ENCODE measurements at places on chromosomes 7 and 10.

- no peak for DNase-seq
Observed at GRCh38 chr7:57653262-57653830, 203.4 kb downstream of the ZNF716 start.

DNA sequence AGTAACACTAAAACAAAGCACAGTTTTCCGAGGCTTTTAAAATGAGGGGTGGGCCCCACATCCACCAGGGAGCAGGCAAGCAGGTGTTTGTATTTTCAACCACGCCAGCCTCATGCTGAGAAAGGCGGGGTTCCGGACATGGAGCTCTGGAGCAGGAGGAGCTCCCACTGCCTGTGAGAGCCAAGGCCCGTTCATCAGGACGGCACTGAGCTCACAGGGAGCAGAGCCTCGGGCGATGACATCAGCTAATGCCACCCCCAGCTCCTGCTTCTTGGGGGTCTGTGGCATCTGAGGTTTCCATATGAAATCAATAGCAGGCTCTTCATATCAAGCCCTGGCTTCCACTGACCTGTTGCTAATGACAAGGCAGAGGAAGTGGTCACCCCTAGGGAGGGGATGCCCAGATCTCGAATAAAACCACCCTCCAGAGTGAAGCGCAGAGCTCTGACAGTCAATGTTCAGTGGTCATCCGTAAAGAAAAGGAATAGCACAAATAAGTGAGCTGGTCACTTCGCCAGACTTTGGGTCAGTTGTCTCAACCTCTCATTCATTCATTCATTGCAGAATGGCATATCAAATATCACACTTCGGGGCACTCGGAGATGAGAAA lies 89.1 kb downstream of the TNS3 start:
- DNase-seq, result no peak

GRCh38 chr10:93224005-93224779 lies 150.5 kb downstream of the CYP26A1 start:
- DNase-seq, result no peak

DNA sequence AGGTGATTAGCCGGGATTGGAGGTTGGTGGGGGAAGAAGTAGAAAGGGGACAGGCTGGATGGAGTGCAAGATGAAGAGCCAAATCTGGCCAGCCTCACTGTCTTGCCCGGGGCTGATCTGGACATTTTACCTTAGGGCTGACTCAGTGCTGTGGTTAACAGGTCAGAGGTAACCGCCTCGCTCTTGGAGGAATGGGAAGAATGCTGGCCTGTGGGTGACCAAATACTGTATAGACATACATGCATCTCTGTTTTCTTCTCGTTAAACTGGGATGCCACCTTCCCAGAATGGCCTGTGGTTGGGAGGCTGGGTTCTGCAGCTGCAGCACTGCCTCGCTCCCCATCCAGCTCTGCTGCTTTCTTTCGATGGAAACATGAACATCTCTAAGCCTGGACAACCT lies 120.0 kb downstream of the SEC23IP start:
- no peak for DNase-seq

- DNase-seq, result no peak
Observed at GRCh38 chr10:131933016-131933695, 32.3 kb downstream of the PPP2R2D start.

DNA sequence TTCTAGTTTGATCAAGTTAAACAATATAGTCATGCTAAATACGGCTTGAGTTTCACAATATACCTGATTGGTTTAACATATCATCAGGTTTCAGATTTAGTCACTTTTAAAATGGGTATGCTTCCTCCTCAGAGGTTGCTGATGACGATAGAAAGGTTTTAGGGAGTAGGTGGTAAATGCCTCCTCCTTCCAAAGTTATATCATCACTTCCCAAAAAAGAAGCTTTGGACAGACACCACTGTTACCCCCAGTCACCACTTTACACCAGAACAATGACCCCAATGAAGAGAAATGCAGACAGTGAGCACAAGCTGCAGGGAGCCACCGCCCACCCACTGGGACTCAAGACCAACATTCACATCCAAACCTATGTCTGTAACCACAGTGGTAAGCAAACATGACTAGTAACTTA lies 244.6 kb downstream of the SORCS1 start:
- DNase-seq, result no peak

- no peak for DNase-seq
Observed at GRCh38 chr7:147547252-147547897, 1043.2 kb upstream of the C7orf33 start.

DNA sequence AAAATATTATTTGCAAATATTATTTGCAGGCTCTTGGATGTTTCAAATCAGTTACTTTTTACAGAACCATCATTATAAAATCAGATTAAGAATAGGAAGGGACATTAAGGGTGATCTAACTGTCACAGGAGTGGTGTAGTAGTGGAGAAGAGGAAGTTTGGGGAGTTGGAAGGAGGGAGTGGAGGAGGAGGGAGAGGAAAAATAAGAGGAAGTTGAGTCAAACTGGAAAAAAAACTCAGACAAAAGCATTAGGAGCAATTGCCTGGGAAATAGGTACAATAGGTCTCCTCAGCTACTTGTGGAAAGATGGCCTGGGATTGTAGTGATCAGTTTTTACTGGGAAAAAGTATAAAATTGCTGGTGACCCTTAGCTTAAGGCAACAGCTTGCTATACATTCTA lies 77.7 kb upstream of the GPR37 start:
- no peak for DNase-seq

GRCh38 chr7:69443136-69443535 lies 155.1 kb upstream of the AUTS2 start:
- DNase-seq, result no peak

DNA sequence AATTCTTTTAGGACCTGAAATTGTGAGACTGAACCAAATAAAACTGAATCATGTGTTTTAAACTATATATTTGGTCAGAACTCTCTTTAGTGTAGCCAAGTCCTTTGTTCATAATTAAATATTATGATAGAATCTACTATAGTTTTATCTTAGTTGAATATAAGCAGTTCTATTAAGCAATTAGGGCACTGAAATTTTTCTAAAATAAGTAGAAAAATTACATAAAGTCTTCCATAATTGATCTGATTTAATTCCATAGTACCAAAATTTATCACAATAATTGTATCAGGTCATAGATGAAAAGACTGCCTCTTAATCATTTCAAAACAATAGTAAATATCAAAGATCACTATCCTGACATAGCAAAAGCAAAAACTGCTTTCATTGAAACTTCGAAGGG lies 90.1 kb upstream of the BET1 start:
- no peak for DNase-seq

DNA sequence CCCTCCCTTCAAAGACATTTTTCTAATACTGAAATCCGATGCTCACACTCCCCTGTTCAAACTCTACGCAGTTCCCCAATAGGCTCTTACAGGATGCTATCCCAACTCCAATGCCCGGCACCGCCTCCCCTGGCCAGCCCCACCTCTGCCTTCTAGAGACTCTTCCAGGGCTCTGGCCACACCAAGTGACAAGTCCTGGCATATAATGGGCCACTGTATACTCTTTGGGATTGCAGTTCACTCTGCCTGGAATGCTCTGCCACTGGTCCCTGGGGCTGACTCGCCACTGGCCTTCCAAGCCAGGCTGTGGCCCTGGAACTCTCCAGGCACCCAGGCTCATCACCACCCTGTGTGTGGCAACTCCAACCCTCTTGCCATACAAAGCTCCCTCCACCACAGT lies 3.1 kb upstream of the BRI3 start:
- DNase-seq, result no peak

DNA sequence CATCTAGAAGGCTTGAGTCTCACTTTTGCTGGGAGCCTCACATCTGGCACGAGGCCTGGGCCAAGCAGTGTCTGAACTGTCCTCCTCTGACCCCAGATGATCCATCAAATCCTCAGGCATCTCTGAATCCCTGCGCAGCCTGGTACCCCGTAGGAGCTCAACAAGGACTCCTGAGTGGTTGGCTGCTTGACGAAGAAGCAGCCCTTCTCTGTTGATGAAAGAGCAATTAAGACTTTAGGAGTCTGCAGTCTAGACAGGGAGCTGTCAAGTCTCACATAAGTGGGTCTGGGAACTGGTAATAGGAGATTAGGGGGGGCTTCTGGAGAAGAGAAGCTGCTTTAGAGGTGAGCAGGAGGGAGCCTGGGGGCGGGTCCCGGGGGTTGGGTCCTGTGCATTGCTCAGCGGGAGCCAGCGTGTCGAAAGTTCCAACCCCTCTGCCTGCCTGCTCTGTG lies 326.0 kb downstream of the RPS24 start:
- no peak for DNase-seq

DNA sequence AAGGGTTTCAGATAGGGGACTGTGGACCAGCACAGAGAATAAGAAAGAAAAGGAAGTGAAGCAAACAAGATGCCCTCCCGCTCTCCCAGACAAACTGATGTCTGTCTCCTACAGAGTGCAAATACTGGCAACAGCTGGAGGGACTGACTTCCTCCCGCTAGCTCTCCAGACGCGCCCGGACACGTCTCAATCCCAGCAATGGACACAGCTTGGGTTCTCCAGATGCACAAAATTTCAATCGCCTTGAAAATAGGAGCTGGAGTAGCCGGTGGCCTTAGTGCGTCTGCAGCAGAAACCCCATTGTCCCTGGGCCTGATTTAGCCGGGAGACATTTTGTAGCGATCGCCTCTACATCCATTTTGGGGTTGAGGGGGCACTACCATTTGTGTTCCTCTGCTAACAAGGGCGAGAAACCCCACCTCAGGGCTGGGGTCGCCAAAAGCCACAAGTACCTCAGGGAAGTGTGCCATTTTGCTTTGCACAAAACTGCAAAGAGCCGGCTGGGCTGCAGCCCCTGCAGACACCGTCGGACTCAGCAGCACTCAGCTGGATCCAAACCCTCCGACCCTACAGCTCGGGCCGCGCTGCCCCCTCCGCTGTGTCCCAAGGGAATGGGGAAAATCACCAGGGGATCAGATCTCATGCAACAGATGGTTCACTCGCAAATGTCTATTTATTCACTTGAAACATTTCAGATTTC lies 5.9 kb downstream of the CPA2 start:
- DNase-seq, result no peak

- no peak for DNase-seq
Observed at GRCh38 chr10:30782537-30783461, 153.2 kb upstream of the LYZL2 start.

- DNase-seq, result no peak
Observed at GRCh38 chr7:64653721-64654401, 12.1 kb upstream of the ZNF107 start.

DNA sequence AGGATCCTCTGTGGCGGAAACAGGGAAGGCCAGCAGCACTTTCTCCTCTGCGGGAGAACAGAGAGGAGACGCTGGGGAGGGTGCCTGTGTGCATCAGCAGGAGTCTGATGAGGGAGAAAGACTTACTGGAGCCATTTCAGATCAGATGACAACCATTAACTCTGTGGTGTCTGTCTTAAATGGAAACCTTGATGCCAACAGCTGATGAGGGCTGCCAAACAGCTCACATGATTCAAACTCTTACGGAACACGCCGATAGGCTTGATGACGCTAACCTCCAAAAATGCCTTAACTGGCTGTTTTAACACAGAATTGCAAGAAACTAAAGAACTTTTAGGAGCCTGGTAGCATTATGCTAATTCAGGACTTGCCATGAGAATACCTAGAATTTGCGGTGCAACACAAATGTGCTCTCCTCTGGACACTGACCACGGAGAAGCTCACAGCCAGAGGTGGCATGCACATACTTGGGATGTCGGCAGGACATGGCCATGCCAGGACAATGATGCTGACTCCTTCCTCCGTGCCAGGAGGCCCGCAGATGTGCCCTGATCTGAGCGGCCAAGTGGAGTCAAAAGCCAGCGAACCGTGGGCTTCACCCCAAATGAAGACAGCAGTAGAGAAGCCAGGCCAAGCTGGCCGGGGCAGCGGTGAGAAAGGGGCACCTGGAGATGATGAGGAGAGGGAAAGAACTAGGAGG lies 154.9 kb downstream of the ZMYND11 start:
- no peak for DNase-seq

DNA sequence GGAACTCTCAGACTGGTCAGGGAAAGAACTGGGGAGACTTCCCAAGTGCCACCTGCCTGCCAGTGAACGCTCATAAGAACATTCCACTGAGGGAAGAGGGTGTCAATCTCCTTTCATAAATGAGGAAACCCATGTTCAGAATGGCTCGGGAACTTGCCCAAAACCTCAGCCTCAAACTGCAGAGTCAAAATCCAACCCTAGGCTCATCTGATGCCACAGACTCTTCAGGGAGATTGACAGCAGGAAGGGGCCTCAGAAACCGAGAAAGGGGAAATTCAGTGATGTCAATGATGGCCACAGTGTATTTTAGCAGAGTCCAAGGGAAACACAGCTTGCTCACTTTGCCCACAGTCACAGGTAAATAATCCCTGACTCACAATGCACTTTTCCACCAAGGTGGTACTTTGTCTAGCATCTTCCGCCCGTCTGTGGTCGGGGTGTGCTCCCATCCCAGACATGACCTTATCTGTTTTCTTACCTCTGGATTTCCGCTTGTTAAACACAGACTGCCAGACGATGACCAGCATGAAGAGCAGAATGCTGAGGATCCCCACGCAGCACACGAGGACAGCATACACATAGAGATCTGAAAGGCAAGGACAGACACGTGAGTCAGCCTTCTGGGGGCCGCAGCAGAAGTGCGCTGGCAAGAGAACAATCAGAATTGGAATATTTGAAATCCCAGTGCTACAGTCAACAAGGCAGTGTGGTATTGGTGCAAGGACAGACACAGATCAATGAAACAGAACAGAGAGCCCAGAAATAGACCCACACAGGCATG lies 38.4 kb downstream of the VSTM4 start:
- no peak for DNase-seq
